NCI-H2171 treated with DMSO at 0.1 percent for 48 hours (cell line): ENCODE measurements at places on chromosomes 2 and 18.

GRCh38 chr2:149861034-149861433 is 273.5 kb upstream of the MMADHC start:
- no peak for DNase-seq

DNA sequence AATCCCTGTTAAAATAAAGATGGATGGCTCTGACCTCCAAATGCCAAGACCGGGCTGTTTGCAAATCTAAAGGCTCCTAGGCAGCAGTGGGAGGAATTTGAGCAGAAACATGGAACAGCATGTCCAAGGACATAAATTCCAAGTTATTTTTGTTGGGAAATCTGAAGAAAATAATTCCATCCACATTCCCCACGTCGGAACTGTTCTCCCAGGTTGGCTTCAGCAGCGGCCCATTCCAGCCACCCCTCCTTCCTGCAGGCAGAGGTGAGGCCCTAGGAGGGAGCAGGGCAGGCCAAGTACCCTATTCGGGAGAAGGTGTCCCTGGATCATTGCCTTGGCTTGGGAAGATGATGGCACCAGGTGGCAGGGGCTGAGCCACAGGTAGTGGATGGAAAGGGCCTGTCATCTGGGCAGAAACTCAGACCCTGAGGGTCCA is 117.1 kb downstream of the CAPN13 start:
- DNase-seq = no peak

DNA sequence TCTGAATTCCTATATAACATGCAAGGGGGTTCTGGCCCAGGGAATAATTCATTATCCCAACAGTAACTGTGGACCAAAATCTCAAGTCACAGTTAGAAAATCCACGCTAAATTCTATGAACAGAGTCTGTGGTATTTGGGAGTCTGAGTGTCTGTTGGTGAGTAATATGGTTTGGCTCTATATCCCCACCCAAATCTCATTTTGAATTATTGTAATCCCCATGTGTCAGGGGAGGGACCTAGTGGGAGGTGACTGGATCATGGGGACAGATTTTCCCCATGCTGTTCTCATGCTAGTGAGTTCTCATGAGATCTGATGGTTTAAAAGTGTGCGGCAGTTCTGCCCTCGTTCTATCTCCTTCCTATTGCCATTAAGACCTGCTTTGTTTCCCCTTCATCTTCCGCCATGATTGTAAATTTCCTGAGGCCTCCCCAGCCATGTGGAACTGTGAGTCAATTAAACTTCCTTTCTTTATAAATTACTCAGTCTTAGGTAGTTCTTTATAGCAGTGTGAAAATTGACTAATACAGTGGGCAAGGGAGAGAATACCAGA is 68.3 kb downstream of the NBAS start:
- no peak for DNase-seq

- DNase-seq = no peak
Observed at GRCh38 chr2:226551522-226552250, 247.9 kb downstream of the IRS1 start.

DNA sequence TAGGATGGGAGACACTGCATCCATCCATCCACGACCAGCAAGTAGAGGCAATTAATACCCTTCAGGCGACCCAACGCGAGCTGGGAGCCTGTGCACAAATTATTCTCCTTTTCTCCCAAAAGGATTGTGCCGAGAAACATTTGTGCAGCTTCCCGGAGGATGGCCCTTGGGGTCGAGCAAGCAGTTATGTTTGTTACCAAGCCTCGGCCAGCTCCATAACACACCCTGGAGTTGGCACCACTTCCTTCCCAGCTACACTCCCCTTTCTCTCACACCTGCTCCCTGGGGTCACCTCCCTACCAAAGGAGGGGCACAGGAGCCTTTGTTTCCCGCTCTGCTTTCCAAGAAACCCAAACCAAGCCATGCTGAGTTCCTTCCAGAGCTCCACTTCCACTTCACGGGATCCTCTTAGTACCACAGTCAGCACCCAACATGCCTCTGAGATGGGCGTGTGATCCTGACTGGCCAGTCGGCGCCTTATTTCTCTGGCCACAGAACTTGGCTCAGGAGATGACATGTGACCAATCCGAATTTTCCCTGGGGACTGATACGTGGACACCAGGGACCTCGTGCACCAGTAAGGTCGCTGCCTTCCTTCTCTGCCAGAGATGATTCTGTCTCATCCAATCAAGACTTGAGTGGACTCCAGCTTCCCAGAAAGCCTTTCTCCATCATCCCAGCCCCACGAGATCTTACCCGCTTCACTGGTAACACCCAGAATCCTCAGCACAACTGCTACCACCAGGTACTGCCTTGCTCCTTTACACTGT is 28.5 kb downstream of the GPR55 start:
- DNase-seq = no peak

- DNase-seq = no peak
Observed at GRCh38 chr2:121584741-121585140, 54.1 kb downstream of the RNU4ATAC start.

- no peak for DNase-seq
Observed at GRCh38 chr2:168494190-168494711, 38.2 kb downstream of the CERS6 start.

DNA sequence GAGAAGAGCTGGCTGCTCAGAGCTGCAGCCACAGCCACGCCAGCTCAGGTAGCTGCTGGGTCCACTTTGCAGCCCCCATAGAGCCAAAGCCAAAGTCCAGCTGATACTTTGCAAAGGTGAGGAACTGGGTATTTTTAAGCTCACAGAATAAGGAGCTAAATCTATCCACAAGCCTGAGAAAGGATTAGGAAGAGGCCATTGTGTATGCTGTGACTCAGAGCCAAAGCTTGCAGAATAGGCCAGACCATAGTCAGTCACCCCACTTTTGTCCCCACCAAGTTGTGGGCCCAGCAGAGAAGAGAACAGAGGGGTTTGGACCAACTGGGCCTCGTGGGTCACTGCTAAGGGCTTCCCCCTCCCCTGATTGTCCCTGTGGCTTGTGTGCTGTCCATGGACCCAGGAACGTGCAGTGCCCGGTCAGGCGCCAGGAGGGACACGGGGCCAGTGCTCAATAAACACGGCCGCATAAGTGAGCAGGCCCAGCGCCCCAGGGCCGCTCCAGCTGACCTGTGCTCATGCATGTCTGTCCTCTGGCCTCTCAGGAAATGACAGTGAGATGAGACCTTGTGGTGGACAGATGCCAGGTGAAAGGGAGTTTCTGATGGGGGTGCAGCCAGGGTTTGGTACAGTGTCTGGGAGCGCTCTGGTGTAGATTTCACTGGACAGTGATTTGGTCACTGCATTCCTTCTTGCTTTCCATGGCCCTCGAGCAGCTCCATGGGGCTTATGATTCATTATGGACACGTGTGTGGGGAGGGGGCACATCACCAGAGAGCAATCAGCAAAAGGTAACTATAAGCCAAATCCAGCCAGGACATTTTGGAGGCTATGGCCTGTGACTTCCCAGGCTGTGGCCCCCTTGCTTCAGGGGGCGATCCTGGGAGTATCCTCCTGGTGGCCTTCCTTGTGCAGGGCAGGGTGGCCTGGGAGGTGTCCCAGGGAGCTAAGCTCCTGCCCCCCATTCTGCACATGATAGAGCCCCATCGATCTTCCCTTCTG is 31.3 kb downstream of the MAL start:
- DNase-seq = no peak

DNA sequence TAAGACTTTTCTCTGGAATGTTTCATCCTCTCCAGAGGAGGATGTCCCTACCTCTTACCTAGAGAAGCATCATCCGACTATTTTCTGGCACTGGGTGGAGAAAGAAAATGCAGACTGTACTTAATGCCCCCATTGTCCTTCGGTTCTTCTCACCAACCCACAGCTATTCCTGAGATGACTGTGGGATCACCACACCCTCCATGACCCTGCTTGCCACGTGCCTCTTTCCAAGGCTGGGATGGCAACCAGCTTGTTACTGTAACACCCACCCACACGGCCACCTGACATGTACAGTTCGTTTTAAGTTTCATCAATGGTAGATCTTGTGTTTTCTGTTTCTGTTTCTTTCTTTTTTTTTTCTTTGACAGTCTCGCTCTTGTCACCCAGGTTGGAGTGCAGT is 365.2 kb downstream of the FBXO15 start:
- no peak for DNase-seq

- DNase-seq = no peak
Observed at GRCh38 chr18:9478545-9478944, 3.2 kb downstream of the RALBP1 start.

GRCh38 chr2:9249020-9249800 is 42.6 kb downstream of the ASAP2 start:
- DNase-seq = no peak

- peak; percentile 79 for DNase-seq
Observed at GRCh38 chr2:97806738-97807618, 93.6 kb downstream of the ZAP70 start.

DNA sequence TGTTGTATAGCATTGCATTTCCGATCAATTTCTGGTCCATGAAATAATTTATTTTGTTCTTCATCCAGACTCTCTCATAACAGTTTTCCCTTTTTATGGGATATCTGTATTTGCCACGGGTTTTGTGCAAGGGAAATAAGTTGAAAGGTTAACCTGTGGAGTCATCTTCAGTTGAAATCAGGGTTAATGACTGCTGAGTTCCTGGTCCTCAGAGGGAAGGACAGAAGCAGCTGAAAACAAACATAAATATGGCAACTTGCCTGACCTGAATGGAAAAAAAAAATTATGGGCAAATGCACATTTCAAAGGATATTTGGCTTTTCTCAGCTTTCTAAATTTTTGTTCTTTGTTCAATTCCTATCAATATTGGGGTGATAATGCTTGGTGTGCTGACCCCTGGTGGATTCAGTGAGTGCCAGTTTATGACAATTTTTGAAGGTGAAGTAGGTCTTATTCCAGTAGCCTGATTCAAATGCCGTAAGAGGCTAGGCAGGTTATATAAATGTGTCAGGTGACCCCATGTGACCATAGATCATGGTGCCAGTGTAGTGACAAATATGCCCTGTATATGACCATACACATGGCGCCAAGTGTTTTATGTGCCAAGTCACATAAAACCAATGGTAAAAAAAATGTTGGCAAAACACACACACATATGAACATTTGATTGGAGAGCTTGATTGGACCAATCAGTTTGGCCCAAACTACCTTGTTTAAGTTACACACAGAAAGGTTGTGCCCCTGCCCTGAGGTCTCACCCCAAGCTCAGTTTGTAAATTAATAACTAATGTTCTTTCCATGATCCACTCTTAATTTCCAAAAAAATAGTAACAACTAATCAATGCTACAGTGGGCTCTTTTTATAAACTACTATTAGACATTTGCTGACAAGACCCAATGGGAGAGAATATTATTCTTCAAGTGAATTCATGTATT is 47.6 kb upstream of the FAM124B start:
- no peak for DNase-seq

- no peak for DNase-seq
Observed at GRCh38 chr2:218448934-218449333, 30.0 kb downstream of the VIL1 start.

DNA sequence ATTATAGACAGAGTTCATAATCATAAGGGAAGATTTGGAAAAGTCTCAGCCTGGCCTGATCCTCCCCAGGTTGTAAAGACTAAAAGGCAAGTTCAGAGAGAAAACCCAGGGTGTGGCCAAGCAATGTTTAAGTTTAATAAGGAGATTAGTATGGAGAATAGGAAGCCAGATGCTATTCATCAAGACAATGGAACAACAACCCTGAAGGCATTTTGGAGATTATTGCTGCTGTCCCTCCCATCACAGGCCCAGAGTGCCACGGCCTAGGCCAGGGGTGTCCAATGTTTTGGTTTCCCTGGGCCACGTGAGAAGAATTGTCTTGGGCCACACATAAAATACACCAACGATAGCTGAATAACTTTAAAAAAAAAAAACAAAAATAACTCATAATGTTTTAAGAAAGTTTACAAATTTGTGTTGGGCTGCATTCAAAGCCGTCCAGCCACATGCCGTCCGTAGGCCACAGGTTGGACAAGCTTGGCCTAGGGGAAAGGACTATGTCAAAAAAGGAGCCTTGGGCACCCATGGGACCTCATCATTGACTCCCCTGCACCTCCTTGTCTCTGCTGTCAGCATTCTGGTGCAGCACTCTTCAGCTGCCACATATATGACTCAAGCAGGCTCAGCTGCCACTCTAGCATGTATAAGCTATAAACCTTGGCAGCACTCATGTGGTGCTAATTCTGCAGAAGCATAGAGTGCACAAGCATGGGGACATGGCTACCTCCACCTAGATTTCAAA is 20.8 kb downstream of the DPP4 start:
- DNase-seq = no peak

GRCh38 chr2:64672708-64673107 is 19.0 kb upstream of the SERTAD2 start:
- DNase-seq = no peak

GRCh38 chr18:37665346-37665745 is 99.7 kb upstream of the CELF4 start:
- peak; percentile 67 for DNase-seq

DNA sequence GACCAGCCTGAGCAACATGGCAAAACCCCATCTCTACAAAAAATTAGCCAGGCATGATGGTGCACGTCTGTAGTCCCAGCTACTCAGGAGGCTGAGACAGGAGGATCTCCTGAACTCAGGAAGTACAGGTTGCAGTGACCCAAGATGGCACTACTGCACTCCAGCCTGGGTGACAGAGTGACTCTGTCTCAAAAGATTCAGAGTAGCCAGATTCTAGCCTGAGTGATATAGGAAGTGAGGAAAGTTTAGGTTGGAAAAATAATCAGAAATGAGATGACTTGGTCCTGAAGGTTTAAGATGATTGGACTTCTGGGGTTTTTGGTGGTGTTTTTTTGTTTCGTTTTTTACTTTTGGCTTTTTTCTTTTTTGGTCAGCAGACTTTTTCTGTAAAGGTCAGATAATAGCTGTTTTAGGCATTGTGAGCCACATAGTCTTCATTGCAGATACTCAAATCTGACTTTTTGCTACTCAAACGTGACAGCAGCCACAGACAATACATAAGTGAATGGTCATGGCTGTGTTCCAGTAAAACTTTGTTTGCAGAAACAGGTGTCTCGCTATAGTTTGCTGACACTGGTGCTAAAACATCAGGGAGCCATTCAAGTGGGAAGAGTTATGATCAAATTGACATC is 104.1 kb upstream of the UBXN4 start:
- no peak for DNase-seq

- no peak for DNase-seq
Observed at GRCh38 chr2:28591711-28592335, 96.0 kb downstream of the PLB1 start.

DNA sequence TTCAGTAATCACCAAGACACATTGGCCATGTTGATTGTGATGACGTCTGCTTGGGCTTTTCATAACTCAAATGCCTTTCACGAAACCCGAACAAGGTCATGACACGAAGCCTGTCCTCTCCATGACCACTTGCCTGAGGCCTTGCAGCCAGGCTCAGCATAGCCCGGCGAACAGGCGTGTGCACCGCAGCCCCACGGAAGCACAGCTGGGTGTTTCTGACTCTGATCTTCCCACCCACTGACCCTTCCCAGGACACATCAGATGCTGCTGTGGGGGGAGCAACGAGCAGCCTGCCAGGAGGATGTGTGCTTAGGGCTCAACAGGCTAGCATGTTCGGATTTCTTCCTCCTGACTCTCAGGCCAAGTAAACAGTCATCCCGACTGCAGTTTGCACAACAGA is 369.4 kb upstream of the SALL3 start:
- no peak for DNase-seq

GRCh38 chr2:108632332-108633160 is 86.7 kb upstream of the RANBP2 start:
- peak; percentile 46 for DNase-seq
